ENCODE measurements at places on chromosomes 2 and 18.

GRCh38 chr2:207674826-207675225, 36.6 kb upstream of the CCNYL1 start:
- DNase-seq, result no peak

DNA sequence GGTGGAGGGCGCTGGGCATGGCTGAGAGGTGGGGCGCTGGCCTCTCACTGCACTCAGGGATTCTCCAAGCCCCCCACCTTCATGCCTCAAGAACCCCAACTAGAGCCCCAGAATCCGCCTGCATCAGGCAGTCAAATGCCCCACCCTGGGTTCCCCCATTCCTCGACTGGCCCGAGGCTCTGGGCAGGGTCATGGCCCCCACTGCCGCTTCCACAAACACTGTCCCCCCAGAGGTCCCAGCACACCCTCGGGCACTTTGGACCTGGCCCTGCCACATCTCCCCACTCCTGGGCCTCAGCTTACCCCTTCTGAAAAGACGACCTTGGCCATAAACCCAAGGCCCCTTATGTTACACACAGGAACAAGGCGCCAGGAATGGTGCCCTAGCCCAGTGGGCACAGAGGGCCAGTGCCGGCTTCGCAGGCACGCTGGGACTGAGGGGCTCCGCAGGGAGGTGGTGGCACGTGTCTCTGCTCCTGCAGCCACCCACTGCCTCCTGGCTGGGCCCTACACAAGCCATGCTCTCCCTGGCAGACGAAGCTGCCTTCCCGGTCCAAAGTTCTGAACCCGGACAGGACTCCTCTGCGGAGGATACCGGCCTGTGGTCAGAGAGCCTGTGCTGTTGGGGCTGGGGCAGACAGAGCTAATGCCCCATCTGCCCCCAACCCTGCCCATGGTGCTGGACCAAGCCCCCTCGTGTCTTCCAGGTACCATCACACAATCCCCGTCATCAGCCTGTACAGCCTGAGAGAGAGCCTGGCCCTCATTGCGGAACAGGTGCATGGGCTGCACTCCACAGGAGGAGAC, 6.8 kb downstream of the AGXT start:
- DNase-seq, result no peak

DNA sequence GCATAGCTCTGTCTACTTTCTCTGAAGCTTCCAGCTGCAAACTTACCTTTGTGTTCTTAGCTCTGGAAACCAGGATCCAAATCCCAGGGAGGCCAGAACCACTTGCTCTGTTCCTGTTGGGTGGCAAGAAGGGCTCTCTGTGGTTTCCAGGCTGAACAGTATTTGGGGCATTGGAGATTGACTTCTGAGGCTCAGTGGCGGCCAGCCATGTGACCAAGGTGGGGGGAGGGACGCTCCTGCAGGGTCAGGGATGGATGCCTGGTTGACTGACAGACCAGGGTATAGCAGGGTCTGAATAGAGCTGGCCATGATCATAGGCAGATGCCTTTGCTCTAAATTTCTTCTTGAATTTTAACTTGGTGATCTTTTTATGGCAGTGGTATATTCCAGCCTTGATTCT, 15.1 kb downstream of the SLC4A5 start:
- no peak for DNase-seq

DNA sequence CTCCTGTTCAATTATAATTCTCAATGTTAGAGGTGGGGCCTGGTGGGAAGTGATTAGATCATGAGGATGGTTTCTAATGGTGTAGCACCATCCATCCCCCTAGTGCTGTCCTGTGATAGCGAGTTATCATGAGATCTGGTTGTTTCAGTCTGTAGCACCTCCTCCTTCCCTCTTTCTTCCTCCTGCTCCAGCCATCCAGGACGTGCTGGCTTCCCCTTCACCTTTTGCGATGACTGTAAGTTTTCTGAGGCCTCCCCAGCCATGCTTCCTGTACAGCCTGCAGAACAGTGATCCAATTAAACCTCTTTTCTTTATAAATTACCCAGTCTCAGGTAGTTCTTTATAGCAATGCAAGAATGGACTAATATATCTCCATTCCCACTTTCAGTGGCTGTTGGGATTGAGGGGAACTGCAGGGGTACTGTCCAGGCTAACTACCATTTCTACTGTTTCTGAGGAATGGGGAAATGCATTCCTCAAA, 19.2 kb downstream of the SPIRE1 start:
- DNase-seq, result no peak

GRCh38 chr18:23506393-23506792, 3.1 kb downstream of the RMC1 start:
- DNase-seq, result no peak

GRCh38 chr18:5294113-5294456, 1.4 kb downstream of the ZBTB14 start:
- DNase-seq, result no peak

GRCh38 chr2:51304311-51304710, 272.4 kb upstream of the NRXN1 start:
- DNase-seq, result no peak

GRCh38 chr18:43656547-43656946, 379.3 kb upstream of the SYT4 start:
- no peak for DNase-seq

DNA sequence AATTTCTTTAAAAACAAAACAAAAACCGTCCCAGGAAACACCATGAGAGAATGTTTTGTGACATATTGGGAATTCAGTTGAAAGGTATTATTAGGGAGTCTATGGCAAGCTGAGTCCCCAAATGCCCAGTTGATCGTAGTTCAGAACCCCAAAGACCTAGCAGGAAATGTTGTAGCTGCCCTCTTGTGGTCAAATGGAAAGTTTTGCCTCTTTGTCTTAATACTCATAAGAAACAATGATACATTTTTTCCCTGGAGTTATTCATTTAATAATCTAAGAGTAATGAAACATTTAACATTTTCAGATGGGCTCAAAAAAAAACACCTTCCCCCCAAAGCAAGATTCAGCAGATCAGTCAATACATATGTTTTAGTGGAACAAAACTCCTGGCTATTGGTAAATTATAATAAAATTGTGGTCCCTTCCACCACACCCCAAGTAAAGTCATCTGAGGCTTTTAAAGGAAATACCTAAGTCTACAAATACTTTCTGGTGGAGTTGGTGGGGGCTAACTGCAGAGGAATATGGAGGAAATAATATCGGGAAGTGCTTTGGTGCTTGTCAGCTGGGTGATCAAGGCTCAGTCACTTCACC, 37.8 kb upstream of the EFEMP1 start:
- no peak for DNase-seq

DNA sequence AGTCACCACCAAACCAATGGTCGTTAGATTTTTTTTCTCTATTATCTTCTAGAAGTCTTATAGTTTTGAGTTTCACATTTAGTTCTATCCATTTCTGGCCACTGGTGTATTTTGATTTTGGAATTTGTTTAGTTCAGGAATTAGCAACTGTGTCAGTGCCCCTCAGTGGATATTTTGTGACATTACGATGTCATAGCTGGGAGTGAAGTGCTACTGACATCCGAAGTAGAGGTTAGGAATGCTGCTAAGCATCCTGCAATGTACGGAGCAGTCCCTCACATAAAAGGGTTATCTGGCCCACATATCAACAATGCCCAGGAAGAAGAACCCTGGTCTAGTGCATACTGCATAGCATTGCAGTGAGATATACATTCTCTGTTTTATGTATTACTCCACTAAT, 157.4 kb upstream of the RGPD4 start:
- DNase-seq, result no peak

GRCh38 chr2:134120406-134120732, 133.5 kb upstream of the MGAT5 start:
- DNase-seq, result no peak
